ENCODE measurements at places on chromosomes 12 and 14.

DNA sequence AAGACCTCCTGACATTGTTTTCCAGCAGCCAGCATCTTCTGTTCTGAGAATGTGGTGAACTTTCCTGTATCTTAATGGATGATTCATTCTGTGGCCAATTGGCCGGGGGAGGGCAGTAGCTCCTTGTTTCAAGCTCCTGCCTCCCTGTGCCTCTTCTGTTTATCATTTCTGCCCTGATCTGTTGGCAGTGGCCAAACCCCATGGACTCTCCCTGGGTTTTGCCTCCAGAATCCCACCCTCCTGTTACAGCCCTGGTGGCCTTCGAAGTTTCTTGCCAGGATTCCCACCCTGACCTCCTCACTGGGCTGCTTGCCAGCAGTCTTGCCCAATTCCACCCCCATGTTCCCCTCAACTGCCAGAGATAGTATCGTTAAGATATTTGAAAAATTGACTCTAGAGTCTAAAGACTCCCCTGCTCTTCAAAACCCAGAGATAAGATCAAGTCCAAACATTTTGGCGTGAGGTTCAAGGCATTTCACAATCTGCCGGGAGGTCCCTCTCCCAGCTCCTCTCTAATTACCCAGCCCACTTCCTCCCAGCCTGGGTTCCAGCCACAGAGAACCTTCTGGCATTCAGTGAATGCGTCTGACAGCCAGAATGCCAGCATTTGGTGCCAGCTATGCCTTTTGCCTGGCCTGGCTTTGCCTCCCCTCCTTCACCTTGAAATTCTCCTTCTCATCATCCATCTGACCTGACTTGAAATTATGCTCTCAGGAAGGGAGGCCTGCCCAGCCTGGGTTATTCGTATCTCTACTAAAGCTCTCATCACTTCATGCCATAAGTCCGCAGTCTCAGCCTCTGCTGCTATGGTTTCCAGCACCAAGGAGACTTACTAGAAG, 37.7 kb upstream of the TXNRD1 start:
- DNase-seq: no peak

GRCh38 chr12:55717011-55718007, 1.5 kb downstream of the BLOC1S1 start:
- DNase-seq: no peak

DNA sequence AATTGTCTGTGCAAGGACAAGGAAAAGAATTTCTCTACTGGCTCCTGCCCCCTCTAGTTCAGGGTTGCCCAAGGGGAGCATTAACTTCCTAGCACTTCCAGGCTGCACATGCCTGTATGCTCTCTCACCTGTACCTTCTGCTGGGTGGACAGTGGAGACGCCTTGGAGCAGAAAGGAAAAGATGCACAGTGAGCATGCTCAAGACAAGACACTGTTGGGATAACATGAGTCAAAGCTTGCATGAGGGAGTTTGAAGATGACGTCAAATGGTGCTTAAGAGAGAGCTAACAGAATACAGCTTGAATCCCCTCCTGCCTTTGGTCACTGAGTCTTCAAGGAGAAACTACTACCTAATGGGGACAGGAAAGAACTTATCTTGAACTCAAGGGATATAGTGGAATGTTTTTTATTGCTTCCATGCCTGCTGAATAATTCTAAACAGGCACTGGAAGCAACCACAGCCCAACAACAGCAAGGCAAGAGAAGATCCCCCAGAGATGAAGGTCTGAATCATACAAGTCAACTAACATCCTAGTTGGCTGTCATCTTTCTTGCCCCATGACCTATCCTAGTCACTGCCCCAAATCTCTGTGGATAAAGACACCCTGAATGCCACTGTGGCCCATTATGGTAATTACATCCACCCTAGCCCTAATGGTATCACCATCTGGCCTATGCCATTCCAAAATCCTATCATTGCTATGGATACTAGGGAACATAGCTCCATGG, 23.5 kb downstream of the RPS6KA5 start:
- DNase-seq: no peak

DNA sequence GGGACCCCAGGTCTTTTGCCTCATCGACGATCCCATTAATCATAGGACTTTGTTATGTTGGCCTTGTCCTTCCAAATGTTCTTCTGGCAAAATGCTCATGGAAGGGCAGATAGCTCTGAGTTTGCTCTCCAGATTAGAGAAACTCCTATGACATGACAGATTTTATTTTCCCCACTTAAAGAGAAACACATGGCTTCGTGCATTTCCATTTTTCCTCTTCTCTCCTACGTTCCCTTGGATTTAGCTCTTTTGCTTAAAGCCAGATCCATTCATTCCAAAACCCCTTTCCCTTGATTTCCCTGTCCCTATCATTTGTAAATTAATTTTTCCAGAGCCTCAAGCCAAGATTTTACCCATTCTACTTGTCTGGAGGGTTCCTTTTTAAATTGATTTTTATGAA, 2.9 kb downstream of the PRIMA1 start:
- no peak for DNase-seq

- no peak for DNase-seq
Measured at GRCh38 chr12:121801595-121802484, 2.0 kb upstream of the SETD1B start.

- no peak for DNase-seq
Measured at GRCh38 chr12:72135021-72135301, 137.2 kb upstream of the TRHDE start.

DNA sequence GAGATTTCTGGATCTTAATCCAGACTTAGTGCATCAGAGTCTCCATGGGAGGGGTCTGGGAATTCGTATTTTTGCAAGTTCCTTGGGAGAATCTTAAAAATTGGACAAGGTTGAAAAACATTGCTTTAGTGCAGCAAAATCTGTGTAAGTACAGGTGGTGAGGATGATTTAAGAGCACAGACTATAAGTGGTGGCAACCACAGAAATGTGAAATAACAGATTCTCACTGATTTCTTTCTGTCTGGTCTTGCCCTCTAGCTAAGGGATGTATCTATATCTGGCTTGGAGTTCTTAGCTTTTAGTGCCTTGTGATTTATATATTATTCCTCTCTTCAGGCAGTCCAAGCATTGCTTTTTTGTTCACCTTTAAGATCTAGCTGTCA, 116.2 kb downstream of the DIP2B start:
- DNase-seq: no peak
